ENCODE measurements at places on chromosomes 3 and 15.

GRCh38 chr15:82127581-82127980 is 81.8 kb upstream of the MEX3B start:
- DNase-seq, result no peak

DNA sequence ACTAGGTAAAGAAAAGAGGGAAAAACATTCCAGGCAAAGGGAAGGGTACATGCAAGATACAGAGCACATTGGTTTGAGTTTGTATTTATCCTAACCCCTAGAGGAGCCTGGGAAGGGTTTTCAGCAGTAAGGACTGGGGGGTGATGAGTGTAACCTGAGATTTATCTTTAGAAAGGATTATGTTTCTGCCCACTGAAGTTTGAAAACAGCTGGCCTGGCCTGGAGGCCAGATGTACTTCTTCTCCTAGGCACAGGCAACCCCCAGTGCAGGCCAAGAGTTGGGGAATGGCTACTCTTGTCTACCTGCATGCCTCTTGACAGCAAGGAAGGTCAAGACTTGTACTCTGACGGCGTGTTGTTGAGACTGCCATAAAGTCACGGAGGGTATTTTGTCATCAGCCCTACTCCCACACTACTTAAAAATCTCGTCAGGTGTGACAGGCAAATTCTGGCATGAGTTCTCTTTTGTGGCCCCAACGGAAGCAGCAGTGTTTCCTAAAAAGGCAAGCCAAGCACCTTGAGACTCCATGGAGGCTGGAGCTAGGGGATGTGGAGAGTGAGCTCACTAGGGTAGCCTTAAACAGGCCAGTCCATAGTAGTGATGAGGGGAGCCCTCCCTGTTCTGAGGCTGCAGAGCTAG is 241.5 kb upstream of the WNT5A start:
- DNase-seq, result no peak

- DNase-seq, result no peak
Measured at GRCh38 chr3:119695480-119695879, 7.3 kb upstream of the CFAP91 start.

GRCh38 chr3:116048991-116049390 is 396.3 kb downstream of the LSAMP start:
- DNase-seq, result no peak

- DNase-seq, result no peak
Measured at GRCh38 chr3:49454458-49454857, 15.6 kb upstream of the DAG1 start.

- DNase-seq, result no peak
Measured at GRCh38 chr15:47616876-47617275, 100.4 kb upstream of the SEMA6D start.

DNA sequence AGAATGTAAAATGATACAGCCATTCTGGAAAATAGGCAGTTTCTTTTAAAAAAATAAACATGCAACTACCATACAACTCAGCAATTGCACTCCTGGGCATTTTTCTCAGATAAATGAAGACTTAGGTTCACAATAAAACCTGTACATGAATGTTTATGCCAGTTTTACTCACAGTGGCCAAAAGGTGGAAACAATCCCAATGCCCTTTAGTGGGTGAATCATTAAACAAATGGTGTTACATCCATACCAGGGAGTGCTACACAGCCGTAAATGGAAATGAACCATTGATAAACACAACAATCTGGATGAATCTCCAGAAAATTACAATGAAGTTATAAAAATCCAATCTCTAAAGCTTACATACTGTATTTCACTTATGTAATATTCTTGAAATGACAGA is 140.3 kb downstream of the ADAMTSL3 start:
- no peak for DNase-seq

DNA sequence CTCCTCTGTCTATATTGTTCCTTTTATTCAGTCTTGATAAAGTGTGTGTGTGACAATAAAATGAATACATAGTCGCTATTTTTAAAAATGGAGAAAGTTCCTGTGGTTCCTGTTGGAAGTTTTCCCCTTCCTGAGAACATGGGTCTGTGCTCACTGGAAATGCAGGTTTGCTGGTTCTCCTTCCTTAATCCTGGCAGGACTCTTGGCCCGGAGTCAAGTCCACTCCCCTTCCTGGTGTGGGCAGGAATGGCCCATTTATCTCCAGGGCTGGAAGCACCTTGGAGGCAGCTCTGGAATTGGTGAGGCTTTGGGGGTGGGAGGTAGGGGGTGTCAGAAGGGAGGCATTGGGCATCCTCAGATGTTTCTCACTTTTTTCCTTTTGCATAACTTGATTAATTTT is 30.1 kb downstream of the FOXL2 start:
- DNase-seq, result no peak

DNA sequence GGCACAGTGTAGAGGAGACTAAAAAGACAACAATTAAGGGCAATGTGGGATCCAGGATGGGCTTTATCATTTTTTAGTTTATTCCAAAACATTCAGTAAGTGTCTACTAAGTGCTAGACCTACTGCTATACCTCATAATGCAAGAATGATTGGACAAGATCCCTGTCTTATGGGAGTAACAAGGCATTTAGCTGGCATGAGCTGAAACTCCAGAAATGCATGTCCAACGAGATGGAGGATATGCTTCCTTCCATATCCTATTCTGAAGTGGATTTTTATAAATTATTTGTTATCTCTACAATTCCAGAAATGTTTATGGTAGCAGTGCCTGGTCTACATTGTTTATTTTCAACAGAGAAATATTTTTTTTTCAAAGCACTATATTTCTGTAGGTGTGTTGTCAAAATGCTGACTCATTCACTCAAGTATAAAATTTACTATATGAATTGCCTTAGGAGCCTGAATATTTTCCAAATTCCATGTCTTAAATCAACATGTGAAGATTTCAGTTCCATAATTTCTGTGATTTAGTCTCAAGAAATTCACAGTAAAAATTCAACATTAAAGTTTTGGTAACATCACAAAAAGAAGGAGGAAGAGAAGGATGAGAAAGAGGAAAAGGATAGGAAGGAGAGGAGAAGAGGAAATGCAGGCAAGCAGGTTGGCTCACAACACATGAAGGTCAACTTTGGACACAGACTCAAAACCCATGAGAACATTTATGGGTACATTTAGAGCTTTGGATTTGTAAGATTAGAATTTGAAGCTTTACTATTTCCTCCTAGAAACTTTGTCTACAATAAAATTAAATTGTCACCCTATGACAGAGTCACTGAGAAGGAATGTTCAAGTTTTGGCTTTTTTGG is 88.6 kb downstream of the P3H2 start:
- DNase-seq, result no peak

- no peak for DNase-seq
Measured at GRCh38 chr15:71685420-71685993, 124.8 kb upstream of the NR2E3 start.

DNA sequence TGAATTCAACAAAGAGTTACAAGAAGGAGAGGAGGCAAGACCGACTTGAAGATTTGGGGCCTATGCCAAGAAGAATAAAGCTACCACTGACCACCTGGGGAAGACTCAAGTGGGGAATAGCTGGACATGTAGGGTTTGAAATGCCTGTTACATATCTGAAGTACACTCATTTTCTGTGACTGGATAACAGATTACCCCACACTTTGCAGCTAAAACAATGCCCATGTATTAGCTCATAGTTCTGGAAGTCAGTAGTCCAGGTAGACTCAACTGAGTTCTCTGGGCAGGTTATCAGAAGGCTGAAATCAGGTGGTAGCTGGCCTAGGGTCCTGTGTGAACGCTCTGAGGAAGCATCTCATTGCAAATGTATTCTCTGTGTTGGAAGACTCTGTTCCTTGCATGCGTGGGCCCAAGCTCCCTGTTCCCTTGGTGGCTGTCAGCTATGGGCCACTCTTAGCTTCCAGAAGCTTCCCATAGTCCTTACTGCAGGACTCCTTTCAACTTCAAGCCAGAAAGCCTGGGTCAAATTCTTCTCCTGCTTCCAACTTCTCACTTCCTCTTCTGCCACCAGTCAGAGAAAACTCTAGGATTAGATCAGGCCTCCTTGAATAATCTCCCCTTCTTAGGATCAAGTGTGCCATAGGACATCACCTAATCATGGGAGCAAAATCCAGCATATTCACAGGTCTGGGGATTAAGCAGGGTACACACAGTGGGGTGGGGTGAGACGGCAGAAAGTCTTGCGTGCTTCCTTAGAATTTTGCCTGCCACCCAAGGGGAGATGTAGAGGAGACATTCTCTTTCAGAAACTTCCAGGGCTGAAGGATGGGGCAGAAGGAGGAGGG is 187.8 kb downstream of the SHQ1 start:
- DNase-seq, result no peak

DNA sequence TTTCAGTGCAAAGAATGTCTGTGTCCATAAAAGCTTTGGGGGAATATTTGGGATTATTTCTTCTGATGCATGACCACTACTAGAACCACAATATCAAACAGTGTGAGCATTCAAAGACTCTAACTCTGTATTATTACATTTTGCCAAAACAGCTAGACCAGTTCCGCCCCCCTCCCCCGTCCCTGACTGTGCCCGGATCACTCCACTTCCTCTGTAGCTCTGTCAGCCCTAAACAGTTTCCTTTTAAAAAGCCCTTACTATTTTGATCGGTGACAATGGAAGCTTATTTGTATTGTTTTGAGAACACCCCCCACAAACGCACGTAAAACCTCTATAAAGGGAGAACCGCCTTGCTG is 36.6 kb upstream of the EPHB3 start:
- DNase-seq, result no peak

All from SW 1271 (cell line).